ENCODE measurements at places on chromosomes 11 and 22.

GRCh38 chr11:116792869-116793771 is 1.4 kb upstream of the APOA5 start:
- DNase-seq, result no peak

- DNase-seq, result no peak
Measured at GRCh38 chr22:28075358-28075981, 156.4 kb upstream of the PITPNB start.

- no peak for DNase-seq
Measured at GRCh38 chr11:73322382-73323306, 14.6 kb downstream of the ARHGEF17 start.

GRCh38 chr22:25110596-25110845 is 89.1 kb upstream of the CRYBB3 start:
- DNase-seq, result no peak

- no peak for DNase-seq
Measured at GRCh38 chr22:40525250-40525884, 111.2 kb downstream of the MRTFA start.

- no peak for DNase-seq
Measured at GRCh38 chr11:66015454-66015881, 3.7 kb downstream of the CST6 start.

GRCh38 chr22:19490628-19491230 is 11.0 kb downstream of the CDC45 start:
- no peak for DNase-seq

GRCh38 chr22:32576553-32577253 is 102.1 kb downstream of the FBXO7 start:
- DNase-seq, result no peak

- DNase-seq, result no peak
Measured at GRCh38 chr11:83785942-83786341, 499.8 kb upstream of the CCDC90B start.

- no peak for DNase-seq
Measured at GRCh38 chr11:85180528-85180927, 446.6 kb downstream of the DLG2 start.

DNA sequence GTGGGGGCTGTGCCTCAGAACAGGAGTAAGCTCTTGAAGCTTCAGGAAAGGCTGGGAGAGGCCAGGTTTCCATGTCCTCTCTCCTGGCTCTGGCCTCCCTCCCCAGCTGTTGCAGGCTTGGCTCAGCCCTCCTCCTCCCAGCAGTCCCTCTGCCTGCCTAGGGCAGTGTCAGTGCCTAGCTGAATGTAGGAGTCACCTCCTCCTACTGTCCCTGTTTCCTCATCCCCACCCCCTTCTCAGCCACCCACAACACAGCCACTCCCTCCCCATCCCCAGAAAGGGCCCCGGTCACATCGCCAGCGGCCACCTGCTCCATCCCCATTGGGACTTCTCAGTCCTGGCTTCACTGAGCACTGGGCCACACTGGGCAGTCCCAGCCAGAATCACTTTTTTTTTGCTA is 2.9 kb upstream of the FBLN1 start:
- DNase-seq, result no peak

DNA sequence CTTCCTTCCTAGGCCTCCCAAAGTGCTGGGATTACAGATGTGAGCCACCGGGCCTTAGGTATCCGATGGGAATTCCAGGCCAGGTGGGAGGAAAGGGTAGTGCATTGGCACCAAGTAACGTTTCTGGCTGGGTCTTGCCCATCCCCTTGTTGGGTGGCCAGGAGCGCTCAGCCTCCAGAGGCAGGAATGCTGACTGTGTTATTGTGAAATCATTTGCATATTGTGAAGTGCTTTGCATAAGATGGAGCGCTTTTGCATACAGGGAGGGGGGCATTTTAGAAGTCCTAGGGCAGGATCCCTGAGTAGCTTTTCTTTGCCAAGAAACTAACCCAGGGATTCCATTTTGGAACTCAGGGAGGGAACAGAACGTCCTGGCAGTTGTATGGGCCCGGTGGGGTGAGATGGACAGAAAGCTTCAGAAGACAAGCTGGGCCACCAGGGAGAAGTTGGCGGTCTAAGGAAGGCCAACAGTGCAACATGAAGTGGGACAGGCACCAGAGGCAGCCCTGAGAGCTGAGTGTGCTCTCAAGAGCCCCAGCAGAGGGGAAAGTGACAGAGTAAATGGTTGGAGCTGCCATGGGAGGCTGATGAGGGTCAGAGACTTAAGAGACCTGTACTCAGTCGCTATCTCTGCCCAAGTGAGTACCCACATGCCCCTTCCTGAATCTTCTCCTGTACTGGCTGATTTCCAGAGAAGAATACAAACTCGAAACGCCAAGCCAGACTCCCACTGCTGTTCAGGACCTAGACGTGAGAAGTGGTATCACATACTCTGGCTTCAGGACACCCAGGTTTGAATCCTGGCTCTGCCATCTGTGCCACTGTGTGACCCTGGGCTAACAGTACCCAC is 1.3 kb upstream of the SLC39A13 start:
- DNase-seq, result no peak

- DNase-seq, result no peak
Measured at GRCh38 chr11:78038697-78039313, 15.7 kb upstream of the KCTD14 start.

GRCh38 chr11:90349731-90350130 is 126.9 kb upstream of the CHORDC1 start:
- DNase-seq, result no peak

- DNase-seq, result no peak
Measured at GRCh38 chr11:122367809-122368231, 251.8 kb upstream of the BLID start.

GRCh38 chr11:21567645-21568290 is 625.1 kb upstream of the ANO5 start:
- no peak for DNase-seq

- DNase-seq, result no peak
Measured at GRCh38 chr11:67418476-67419281, 3.2 kb downstream of the CARNS1 start.

DNA sequence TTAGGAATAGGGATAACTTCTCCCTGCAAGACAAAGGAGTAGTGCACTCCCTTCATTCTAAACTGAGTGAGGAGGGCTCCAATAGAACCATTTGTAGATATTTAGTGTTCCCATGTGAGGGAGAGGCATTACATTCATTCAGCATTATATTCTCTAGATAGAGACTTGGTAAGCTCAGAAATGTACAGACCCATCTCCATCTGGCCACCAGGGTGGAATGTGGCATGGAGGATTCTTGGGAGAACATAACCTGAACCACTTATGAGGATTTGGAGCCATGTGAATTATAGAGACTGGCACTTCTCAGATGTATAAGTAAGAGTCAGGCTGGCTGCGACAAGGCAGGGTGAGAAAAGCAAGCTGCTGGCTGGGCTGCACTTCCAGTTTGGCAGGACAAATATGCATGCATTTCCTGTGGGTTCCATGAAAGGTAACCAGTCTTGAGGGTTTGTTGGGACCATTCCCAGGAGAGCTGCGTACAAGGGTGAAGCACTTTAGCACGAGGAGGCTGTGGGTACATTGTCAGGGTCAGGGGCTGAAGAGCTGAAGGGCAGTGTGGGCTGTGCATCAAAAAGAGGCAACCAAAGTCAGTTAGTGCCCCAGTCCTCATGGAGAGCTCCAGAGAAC is 9.2 kb downstream of the RRP8 start:
- no peak for DNase-seq

GRCh38 chr11:71929491-71929890 is 645 bp downstream of the RNF121 start:
- DNase-seq, result no peak

GRCh38 chr11:121873766-121874165 is 242.2 kb downstream of the BLID start:
- no peak for DNase-seq

- no peak for DNase-seq
Measured at GRCh38 chr11:15180212-15180792, 65.6 kb downstream of the INSC start.

DNA sequence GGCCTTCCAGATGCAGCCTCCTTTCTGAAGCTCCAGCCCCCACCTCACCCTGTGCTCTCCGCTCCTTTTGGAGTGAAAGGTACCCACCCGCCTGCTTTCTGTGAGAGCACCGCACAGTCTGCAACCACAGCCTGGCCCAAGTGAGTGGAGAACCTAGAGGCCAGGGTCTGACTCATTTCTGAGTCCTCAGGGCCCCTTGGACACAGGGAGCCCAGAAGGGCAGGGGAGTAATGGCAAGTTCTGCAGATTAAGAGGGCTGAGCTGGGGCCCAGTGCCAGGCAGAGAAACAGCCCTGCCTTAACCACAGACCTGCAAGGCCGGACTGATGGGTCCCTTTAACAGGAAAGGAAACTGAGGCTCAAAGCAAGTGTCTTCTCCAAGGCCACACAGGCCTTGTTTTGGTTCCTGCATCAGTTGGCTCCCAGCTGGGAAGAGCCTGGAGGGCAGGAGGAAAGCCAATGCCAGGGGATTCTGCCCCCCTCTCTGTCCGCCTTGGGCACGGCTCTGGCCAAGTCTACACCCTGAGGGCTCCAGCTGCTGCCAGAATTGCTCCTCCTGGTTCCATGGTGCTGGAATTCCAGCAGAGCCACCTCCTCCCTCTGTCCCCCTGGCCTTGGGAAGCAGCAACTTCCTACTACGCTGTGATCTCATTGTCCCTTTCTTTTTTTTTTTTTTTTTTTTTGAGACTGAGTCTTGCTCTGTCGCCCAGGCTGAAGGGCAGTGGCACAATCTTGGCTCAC is 55.1 kb downstream of the CYTH4 start:
- DNase-seq, result no peak

DNA sequence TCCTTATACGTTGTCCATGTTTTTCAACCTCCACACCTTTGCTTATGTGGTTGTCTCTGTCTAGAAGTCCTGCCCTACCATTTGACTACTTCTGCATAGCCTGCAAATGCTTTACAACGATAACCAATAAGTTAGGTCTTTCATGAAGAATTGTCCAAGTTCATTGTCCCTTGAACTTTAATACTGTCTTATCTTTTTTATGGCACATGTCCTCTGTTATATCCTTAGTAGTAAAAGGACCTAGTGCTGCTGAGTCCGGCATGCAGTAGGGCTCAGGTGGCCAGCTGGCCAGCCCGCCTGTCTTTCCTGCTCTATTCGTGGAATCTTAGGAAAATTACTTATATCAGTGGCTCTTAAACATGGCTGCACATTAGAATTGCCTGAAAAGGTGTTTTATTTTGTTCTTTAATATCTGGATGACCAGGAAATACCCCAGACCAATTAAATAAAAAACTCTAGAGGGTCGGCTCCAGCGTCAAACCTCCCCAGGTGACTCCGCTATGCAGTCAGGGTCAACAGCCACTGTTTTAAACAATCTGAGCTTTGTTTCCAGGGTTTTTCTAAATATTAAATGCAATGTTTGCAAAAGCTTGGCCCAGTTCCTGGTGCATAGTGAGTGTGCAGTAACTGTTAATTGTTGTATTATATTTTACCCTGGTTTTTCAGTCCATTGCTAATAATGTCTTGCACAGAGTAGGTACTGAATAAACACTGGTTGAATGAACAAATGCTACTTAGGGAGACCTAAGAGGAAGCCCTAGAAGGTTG is 64.6 kb upstream of the SESN3 start:
- no peak for DNase-seq

DNA sequence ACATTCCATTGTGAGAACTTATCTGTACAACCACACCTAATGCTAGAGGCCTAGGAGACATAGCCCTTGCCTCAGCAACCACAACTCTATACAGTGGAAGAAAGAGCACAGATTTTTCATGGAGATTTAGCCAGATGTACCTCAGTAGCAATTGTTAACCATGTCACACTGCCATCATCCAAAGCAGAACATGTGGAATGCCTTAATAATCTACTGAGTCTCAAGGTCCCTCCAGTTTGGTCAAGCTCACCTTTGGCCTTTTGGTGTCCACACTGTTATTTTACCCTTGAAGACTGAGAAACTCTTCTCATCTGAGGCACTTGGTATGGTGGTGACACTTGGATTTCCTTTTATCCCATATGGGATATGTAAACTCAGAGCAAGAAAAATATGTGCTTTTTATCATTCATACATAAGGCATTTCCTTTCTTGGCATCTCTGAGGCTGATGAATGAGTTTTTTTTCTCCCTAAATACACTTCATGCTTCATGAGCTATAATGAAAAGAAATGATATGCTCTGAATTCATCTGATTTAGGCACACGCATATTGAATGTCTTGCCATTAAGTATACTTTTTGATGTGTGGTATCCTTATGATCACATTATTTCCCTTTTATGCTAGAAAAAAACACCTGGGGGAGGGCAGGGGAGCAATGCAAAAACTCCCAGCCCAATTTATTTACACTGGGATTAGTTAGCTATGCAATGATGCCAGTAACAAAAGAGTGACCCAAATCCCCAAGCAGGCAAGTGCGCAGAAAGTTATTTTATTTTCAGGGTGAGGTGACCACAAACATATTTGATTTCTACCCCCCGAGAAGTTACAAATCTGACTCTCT is 63.3 kb upstream of the ME3 start:
- DNase-seq, result no peak

GRCh38 chr11:118175993-118176777 is at the start of gene SCN2B:
TSS of gene SCN2B (minus strand) at chr11:118176639. CDS start at chr11:118176431, 208 bp downstream.
- no peak for DNase-seq

DNA sequence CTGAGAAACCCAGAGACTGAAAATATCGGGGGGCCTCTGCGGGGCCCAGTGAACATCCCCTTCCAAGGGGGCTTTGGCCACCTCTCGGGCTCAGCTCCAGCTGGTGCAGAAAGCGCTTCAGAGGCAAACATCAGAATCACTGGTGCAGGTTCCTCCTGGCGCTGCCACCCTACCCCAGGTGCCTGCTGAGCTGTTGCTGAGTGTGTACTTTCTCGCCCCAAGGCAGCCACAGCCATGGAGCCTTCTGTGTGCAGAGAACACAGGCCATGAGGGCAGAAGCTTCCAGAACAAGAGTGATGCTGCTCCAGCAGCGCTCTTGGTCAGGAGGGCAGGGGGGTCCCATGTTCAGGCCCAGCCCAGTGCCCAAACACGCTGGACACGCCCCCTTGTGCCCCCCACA is 6.3 kb downstream of the DRD4 start:
- no peak for DNase-seq

- no peak for DNase-seq
Measured at GRCh38 chr11:132427611-132428010, 1057.2 kb downstream of the NTM start.

- DNase-seq, result no peak
Measured at GRCh38 chr22:46846150-46846831, 83.8 kb downstream of the TBC1D22A start.

DNA sequence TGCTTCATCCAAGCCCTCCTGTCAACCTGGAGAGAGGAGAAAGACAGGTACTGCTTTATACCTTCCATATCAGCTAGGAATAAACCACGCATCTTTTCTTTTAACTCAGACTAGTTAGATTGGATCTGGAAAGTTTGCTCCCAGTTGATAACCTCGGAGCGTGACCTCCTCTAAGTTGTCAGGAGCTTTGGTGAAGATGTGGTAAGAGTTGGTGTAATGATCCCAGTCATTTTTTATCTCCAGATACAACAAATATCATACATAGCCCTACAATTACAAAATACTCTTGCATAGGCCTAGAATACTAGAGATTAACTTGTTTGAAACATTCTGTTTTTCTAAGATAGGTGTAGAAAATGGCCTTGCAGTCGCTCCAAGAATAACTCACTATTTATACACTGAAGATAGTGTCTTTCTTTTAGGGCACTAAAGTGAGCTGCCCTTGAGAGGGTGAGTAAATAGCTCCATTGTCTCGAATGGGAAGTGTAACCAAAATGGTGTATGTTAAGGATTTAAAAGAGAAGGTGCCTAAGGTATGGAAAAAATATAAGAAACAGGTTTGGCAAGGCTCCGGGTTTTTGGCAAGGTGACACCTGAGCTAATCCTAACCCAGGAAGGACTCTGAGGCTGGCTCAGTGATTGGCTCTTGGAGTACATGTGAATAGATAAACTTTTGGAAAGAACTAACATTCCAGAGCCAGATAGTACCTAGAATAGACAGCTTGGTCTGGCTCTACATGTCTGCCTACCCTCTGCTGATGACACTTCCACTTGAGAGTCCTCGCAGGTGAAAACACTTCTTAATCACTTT is 59.4 kb downstream of the GLYATL1 start:
- no peak for DNase-seq
